ENCODE measurements at places on chromosomes 1 and 21.

DNA sequence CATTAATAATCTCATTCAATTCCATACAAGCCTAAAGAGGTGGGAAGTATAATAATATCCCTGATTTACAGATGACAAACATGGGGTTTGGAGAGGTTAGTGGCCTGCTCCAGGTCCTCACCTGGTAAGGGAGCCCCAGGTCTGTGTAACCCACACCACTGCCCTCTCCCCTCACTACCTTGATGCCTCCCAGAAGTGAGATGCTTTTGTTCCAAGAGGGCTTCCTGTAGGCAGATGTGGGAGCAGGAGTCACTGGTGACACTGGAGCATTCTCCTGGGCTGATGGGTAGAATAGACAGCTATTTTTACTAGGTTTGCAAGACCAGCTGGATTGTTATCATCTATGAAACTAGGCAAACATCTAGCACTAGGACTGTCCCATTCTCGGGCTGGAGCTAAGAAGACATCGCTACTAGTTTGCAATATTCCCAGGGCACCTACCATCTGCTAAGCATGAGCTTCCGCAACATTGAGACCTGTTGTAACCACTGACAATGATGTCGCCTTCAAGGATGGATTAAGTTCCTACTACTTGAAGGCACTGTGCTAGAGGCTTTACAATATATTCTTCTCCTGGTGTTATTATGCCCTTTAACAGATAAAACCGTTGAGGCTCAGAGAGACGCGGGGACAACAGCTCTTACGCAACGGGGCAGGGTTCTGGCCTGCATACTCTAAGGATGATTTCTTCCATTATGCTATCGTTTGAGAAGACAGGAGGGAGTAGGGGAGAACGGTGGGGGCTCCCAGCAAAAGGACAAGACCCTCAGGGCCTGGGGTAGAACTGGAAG, 35.0 kb downstream of the BATF3 start:
- DNase-seq, result no peak

DNA sequence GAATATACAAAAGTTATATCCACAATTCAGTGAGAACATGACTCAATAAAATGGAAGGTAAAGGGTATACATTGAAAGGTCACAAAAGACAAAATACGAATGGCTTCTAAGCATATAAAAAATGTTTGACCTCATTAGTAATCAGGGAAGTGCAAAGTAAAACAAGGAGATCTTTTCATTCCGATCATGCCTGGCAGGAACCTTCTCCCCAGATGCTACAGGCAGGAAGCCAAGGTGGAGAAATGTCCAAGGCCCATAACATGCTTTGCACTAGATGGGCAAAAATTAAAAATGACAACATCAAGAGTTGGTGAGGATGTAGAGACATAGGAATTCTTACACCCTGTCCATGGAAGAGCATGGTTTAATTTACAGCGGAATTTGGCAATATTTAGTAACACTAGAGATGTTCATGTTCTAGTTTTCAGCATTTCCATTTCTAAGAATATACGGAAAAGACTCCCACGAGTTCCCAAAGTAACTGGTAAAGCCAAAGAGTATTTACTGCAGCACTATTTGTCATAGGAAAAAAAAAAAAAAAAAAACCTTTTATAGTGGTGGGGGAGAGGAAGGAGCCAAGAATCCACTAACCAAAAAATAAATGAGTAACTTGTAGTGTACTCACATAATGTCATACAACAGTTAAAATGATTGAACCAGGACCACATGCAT, 184.5 kb upstream of the KAZN start:
- DNase-seq, result peak; percentile 89

DNA sequence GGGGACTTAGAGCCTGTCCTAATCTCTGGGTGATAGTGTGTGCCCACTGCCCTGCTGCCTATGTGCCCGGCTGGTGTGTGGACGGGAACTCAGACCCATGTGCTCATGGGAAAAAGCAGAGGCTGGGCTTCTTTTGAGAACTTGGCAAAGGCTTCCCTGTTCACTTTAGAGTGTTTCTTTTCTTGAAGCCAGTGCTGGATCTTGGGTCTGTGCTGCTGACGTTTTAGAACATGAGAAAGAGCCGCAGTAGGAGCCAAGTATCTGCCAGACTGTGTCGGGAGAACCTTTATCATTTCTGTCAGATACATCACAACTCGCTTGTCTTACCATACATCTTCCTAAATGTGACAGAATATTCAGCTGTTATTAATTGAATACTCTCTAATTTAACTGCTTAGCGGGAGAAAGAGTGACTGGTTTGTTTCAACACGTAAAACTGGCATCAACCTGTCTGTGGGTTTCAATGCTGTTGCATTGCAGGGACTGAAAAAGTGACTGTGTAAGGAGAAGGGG, 195.2 kb downstream of the PBX1 start:
- DNase-seq, result peak; percentile 73

GRCh38 chr21:39319251-39319756, 5.9 kb upstream of the BRWD1 start:
- peak; percentile 82 for DNase-seq

- no peak for DNase-seq
Observed at GRCh38 chr21:44994047-44994694, 54.3 kb downstream of the SLX9 start.

DNA sequence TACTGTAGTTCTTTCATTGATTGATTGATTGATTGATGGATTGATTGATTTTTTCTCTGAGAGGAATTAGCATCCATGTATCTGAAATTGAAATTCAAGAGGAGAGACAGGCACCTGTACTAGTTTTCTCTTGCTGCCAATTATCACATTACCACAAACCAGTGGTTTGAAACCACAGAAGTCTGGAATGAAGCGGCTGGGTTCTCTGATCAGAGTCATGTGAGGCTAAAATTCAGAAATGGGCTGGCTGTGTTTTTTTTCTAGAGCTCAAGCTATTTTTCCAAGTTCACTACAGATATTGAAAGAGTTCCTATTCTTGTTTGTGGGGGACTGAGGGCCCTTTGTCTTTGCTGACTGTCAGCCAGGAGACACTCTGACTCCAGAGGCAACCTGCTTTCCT, 10.0 kb downstream of the NBPF3 start:
- peak; percentile 51 for DNase-seq

GRCh38 chr1:155323729-155324036, 3.0 kb downstream of the RUSC1 start:
- peak; percentile 90 for DNase-seq

DNA sequence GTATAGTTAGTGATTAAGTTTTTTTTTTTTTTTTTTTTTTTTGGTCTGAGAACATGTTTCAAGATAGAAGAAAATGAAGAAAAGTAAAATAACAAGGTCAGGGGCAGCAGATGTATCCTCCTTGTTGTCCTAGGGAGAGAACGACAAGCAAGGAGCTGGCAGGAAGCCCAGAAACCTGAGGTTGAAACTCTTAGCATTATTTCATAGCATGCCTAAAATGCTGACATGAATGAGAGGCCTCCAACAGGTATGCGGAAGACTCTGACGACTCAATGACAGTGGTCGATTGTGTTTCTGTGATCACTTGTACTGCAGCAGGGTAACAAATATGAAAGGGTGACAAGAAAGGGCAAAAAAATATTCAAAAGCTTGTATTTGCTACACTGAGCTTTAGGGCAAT, 415.9 kb downstream of the PLA2G4A start:
- DNase-seq, result no peak

DNA sequence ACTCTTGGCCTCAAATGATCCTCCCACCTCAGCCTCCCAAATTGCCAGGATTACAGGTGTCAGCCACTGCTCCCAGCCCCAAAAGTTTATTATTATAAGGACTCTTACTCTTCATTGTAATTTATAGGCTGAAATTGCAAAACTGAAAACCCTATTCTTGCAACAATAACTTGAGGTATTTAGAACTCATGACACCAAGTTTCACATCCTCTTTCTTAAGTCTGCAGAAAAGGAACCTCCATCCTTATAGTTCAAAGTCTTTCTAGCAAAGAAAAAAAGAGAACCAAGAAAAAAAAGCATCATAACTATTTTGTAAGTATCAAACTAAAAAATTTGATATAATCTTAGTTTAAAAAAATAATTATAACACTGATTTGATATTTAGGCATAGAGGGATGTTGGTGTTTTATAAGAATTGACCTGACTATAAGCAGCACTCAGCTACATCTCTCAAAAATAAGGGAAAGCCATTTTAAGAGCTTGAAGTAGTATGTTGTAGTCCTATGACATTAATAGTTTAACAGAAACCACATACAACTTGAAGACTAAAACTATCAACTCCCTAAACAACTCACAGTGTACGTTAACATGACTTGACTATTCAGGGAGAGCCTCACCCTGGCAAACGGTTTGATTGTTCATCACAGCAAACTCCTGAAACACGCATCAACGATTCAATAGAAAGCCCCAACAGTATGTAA, 122.4 kb downstream of the AKT3 start:
- DNase-seq, result no peak

DNA sequence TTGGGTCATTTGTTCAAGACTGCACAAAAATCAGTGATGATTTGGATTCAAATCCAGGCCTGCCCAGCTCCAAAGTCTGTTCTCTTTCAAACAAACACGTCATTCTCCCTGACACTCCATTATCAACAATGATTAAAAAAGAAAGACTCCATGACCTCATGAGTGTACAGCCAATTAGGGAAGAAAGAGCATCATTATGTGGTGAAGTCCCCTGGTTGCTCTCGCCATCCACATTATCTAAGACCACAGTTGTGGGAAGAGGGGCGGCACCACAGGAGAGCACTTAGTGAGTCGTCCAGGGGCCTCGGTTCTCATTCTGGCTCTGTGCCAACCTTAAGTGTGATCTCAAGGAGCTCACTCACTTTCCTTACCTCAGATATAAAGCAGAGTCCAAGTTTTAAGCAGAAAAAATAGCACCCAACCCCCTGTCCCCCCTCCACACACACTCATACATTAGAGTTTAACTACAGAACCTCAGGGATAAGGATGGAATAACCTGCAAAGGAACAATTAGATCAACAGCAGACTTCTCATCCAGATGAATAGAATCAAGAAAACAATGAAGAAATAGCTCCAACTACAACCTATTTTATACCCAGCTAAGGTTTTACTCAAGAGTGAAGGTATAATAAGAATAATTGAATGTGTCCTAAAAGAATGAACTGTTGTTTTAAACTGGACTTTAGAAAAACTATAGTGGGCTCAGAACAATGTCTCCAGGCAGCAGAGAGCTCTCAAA, 47.8 kb downstream of the COL6A1 start:
- DNase-seq, result no peak

DNA sequence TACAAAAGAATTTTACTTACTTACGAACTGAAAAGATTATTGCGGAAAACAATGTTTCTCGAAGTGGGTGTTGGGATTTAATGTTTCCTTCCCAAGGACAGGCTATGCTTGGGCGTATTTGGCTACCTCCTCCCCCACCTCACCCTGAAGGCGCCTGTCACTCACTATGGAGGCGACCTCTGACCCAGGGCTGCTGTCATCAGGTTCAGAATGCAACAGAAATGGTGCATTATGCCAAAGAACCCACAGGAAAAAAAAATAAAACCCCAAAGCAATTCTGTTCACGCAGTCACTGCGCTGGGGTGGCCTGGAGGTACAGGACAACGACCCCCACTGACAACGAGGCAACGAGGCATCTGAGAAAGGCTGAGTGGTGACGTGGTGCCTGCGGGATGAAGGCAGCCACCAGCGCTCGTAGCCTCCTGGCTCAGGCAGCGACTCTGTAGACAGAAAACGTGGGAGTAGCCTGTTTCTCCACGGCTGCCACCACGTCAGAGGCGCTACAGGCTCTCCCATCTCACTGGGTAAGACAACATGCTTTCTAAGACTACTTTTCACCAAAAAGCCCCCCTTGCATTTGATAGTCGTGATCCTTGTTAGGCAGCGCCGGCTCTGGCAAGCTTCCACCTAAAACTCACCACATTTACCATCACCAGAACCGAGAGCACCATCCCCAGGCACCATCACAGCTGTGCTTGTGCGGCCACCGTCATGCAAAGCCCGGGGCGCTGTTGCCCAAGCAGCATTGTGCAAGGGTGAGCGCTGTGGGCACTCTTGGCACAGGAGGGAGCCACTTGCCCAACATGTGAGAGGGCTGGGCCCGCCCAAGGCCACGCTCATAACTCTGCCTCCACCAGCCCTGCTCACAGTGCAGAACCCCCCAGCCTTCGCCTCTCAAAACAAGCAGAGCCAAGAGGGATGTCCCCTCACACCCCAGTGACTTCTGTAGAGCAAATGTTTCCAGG, 14.3 kb downstream of the NADK start:
- peak; percentile 57 for DNase-seq
